ENCODE measurements at places on chromosomes 12 and 14. TPM values are rescaled to one million over a fixed set of nuclear protein-coding genes. Genes with fewer than 3 reads are reported as not detected.

DNA sequence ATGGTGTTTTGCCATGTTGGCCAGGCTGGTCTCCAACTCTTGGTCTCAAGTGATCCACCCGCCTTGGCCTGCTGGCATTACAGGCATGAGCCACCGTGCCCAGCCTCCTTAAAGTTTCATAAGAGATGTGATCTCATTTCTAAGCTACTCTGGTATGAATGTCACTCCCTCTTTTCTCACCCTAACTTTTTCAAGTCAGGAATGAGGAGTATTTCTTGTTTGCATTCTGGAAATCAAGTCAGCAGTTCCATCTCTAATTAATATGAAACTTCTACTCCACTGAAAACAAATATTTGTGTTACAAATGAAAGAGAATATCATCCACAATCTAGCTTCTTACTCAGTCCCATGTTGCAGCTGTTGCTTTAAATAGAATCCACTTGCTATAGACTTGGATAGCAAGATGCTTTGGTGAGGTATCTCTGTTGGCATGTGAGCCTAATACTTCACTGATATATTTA is 61.3 kb downstream of the ARF6 start:
- DNase-seq: no peak

KRT82 gene
- not detected for polyA plus RNA-seq

POLE2 gene
- 1.2 TPM for polyA plus RNA-seq

DNA sequence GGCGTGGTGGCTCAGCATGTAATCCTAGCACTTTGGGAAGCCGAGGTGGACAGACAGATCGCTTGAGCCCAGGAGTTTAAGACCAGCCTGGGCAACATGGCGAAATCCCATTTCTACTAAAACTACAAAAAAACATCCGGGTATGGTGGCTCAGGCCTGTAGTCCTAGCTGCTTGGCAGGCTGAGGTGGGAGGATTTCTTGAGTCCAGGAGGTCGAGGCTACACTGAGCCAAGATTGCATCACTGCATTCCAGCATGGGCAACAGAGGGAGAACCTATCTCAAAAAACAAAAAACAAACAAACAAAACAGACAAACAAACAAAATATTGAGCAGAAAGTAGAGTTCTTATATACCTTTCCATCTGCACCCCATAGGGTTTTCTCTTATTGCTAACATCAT is 9.0 kb upstream of the SLC25A21 start:
- no peak for DNase-seq

DAZAP2 gene
- polyA plus RNA-seq: 419 TPM

GRCh38 chr12:71441836-71442566 is 2.4 kb downstream of the LGR5 start:
- no peak for DNase-seq

CATSPERB gene
- 0.04 TPM for polyA plus RNA-seq

PIK3C2G gene
- polyA plus RNA-seq: not detected

CREBL2 gene
- 8.8 TPM for polyA plus RNA-seq

RNASE1 gene
- polyA plus RNA-seq: 199 TPM

DNA sequence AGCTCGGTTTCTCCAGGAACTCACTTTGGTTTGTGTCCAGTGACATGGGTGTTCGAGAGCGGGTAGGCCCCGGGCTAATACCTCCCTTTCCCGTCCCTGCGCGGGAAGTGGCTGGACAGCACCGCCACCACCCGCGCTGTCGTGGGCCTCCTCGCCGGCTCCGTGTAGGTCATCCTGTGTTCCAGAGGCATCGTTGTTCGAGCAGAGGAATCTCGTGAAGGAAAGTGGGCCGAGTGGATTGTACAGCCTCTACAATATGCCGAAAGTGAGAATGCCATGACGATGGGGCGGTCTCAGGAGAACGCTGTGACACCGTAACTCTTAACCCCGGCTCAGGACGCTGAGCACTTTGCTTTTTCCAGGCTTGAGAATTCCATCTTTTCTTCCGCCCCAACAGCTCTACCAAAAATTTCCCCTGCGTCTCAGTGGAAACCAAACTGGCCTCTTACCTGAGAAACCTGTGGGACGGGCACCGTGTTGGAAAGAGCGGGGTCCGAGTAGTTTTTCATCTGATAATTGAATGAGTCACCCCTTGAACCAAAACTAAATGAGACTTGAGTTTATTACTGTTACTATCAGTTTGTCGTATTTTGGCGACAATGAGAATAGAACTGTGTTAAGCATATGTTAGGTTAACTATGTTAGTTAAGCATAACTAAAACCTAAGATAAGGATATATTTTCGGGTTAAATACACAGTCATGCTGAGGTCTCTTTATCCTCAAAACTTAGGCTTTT is 510 bp downstream of the EIF2S1 start:
- no peak for DNase-seq

DNA sequence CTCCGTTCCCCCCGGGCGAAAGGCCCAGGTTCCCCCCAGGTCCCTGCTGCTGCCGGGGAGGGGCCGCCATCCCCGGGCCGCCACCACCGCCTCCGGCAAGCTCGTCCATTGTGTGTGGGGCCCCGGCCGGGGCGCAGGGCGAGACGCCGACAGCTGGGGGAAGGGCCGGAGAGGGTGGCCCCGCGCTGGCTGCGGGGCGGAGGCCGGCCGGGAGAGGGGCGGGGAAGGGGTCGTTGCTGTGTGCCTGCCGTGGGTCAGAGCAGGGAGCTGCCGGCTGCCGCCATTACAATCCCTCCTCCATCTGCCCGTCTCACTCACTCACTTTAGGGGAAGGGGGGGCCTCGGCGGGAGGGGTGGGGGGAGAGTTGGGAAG is at the start of gene STRN3:
STRN3 (minus strand) TSS at position 303 of the 373 bp plus-strand sequence; CDS start at position 109, 194 bp downstream.
- no peak for DNase-seq

DNA sequence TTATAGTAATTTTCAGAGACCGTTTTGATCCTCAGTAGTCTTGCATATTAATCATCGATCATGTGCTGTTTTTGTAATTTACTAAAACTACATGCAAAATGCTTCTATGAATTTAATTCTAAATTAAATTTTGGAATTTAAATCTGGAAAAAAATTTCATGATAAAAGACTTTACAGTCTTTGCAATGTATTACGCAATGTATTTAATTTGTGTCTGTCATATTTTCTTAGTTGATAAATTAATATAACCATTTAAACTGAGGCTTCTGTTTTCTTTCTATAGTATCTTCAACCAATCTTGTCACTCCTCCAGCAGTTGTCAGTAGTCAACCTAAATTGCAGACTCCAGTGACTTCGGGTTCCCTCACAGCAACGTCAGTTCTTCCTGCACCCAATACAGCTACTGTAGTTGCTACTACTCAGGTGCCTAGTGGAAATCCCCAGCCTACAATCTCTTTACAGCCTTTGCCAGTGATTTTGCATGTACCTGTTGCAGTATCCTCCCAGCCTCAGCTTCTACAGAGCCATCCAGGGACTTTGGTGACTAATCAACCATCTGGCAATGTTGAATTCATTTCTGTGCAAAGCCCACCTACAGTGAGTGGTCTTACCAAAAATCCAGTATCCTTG is 94.8 kb downstream of the ATF7IP start:
- no peak for DNase-seq

- DNase-seq: no peak
These were observed 7.6 kb upstream of the EID3 start for GRCh38 chr12:104295954-104296353.

SERPINA9 gene
- not detected for polyA plus RNA-seq

- DNase-seq: no peak
These were observed 245.8 kb downstream of the FBXL14 start for GRCh38 chr12:1348606-1349005.

- peak; percentile 62 for DNase-seq
These were observed 15.1 kb downstream of the AVIL start for GRCh38 chr12:57803319-57803893.

GUCY2C gene
- not detected for polyA plus RNA-seq

ETFBKMT gene
- 2.3 TPM for polyA plus RNA-seq

GRCh38 chr14:54481695-54482094 is 7.1 kb downstream of the GMFB start:
- no peak for DNase-seq

DCAF5 gene
- 38.9 TPM for polyA plus RNA-seq

KRT72 gene
- polyA plus RNA-seq: not detected

LTBR gene
- polyA plus RNA-seq: 41.8 TPM

GRCh38 chr12:47980197-47980596 is 16.8 kb downstream of the TMEM106C start:
- no peak for DNase-seq

PMCH gene
- polyA plus RNA-seq: not detected

GRCh38 chr12:85759091-85759490 is 77.1 kb downstream of the RASSF9 start:
- DNase-seq: no peak

GPR132 gene
- 0.50 TPM for polyA plus RNA-seq

- DNase-seq: peak; percentile 86
These were observed 515 bp upstream of the ABCC9 start for GRCh38 chr12:21941506-21942376.

DNA sequence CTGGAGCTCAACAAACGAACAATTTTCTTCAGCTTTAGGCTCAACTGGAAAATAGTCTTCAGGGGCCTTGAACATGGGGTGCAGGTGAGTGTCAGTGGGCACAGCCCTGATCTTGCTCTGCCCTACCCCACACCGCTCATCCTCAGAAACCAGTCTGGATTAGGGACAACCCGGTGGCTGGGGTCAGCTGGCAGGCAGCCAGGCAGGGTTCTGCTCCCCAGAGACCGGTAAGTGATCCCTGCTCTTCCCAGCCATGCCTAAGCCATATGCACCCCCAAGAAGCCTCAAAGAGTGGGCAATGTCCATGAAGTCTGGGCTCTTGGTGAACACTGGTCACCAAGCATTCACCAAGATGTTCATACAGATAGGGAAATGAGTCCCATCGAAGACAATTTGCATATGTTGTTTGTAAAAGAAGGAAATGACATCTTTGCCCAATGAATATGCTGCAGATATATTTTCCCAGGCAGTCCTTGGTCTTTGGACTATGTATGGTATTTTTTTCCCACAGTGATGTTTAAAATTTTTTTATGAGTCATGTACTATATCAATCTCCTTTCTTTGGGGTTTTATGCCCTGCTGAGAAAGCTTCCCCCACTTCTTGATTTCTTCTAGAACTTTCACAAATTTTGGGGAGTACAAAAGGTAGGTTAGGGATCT is 63.9 kb upstream of the VASH1 start:
- no peak for DNase-seq

CDCA3 gene
- 0.65 TPM for polyA plus RNA-seq

KCNMB4 gene
- 1.8 TPM for polyA plus RNA-seq
